Activated gamma-delta T cell treated with anti-CD3 and anti-CD28 coated beads, Interleukin-2, amount 50 U/mL, for 16 hours (primary cell): ENCODE measurements at places on chromosomes 2 and 18.

- no peak for DNase-seq
Observed at GRCh38 chr2:228624733-228625132, 443.2 kb upstream of the SPHKAP start.

GRCh38 chr2:196390243-196391148, 219.1 kb upstream of the STK17B start:
- no peak for DNase-seq

DNA sequence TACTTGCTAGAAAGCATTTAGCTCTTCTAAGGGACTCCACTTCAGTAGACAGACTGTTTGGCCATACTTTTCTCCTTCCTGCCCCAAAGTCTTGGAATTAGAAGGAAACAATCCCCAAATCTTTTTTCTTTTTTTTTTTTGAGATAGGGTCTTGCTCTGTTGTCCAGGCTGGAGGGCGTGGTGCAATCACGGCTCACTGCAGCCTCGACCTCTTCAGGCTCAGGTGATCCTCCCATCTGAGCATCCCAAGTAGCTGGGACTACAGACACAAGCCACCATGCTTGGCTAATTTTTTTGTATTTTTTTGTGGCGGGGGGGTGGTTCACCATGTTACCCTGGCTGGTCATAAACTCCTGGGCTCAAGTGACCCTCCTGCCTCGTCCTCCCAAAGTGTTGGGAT, 6.2 kb upstream of the UGGT1 start:
- no peak for DNase-seq

- no peak for DNase-seq
Observed at GRCh38 chr2:127259355-127259754, 34.6 kb downstream of the ERCC3 start.

DNA sequence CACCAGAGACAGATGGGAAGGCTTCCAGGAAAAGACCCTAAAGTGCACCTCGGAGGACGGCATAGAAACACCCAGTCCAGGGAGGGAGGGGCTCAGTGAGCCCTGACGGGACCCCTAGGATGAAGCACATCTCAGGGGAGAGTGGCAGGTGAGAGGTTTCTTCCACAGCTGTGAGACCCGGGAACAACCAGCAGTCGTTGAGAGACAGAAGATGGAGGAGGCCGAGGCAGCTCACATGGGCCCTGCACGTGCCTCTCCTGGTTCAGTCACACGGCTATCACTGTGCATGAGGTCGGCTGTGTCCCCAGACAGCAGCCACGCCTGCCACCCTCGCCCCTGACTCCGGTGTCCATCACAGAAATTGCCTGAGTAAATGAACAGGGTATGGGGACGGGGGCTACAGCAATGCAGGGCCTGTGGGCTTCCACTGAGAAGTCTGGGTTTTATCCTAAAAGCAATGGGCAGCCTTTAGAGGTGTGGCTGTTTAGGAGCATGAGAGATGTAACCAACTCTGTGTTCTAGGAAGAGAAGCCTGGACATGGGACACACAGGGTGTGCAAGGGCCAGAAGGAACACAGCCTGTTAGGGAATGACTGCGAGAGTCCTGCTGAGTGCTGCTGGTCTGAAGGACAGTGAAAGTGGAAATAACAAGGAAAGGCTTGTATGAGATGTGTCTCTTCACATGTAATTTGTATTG, 102.0 kb downstream of the TMEM18 start:
- no peak for DNase-seq

GRCh38 chr2:66429693-66430504, 5.0 kb upstream of the MEIS1 start:
- DNase-seq, result no peak

GRCh38 chr2:240916571-240917008, 10.5 kb downstream of the CROCC2 start:
- DNase-seq, result no peak

DNA sequence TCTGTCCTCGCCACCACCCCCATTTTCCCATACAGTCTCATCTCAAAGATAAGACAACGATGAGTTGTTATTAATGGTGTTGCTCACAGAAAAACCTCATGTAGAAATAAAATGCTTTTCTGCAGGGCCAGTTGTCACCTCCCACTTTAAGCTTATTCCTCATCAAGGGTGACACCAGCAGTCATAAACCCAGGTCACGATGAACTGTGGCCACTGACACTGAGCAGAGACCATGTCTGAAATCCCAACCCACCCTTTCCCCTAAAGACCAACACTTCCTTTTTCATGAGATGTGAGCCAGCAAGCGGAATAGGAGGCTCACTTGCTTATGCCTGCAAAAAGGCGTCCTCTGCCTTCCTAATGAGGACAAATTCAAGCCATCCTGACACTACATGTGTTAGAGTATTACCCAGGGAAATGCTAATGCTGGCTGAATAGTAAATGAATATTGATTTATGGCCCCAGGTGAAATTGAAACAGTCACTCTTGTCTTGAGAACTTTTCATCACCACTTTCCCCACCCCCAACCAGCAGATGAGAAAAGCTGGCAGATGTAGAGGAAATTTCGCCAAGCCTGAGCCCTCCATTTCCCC, 228.4 kb downstream of the MGAT5 start:
- no peak for DNase-seq

DNA sequence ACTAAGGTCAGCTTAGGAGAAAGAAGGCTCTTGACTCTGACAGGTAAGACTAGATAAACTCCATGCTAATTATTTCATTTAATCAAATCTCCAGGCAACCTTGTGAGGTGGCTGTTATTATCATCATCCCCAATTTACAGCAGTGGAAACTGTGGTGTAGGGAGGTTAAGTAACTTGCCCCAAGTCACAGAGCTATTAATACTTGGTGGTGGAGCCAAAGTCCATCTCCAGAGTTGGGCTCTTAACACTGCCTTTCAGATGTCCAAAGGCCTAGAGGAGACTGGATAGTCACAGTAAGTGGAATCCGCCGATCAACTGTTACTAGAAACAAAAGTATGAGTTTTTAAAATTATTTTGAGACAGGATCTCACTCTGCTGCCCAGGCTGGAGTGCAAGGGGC, 46.6 kb upstream of the SP3 start:
- DNase-seq, result no peak

DNA sequence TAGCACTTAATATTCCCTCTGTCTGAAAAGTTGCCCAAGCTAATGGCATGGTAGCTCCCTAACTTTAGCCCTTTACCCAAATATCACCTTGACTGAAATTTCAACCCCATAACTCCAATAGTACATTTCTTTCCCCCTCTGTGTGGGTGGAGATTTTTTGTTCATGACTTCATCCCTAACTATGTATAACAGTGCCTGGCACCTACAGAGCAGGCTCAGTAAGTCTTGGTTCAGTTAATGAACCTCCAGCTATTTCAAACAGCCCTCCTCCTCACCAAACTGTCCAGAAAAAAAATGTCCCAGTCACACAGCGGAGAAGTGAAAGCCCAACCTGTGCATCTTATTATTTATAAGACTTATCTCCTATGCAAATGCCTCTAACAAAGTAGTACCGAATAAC, 18.6 kb downstream of the BUB1 start:
- DNase-seq, result no peak

GRCh38 chr2:45212953-45213635, 203.8 kb upstream of the SIX2 start:
- DNase-seq, result no peak

DNA sequence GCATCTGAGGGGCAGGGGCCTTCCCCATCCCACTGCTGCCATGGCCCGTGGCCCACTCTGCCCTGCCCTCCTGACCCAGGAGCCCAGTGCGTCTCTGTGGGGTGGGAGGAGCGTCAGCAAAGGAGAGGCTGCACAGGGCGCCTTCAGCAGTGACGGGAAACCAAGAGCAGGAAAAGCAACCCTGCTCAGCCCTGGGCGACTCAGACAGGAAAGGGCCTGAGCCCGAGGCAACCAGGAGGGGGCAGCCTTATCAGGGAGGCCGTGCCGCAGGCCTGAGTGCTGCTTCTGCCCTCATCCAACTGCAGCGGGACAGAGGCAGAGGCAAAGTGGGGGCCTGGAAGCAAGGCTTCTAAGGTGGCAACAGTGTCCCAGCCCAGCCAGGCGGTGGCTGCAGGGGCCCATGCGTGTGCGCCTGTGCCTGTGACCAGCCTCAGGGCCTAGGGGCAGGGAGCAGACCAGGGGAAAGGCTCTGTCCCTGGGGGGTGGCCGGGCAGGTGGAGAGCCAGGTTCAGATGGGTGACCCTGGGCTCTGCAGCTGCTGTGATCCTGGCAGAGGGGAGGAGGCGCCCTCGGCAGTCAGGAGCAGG, 23.3 kb upstream of the ALPI start:
- DNase-seq, result no peak

- no peak for DNase-seq
Observed at GRCh38 chr2:173881461-173881860, 83.7 kb downstream of the SP3 start.

DNA sequence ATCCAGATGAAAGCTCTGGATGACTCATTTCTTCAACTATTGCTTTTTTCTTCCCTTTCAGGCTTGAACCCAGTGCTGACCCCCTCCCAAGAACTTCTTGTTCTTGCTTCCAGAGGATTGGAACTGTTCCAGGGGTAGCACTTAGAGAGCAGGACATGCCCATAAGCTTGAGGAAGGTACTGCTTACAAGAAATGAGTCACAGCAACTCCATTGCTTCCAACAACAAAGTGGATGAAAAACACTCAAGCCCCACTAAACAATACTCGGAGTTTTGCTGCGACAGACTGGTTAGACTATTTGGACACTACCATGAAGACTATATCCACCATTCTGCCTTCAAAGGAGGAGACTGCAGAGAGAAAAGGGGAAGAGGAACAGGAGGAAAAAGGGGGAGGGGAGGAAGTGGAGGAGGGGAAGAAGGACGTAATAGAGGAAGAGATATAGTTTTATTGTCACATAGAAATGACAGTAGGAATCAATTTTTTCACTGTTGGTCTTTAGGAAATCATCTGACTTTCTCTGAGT, 1.6 kb upstream of the EPC2 start:
- DNase-seq, result no peak

DNA sequence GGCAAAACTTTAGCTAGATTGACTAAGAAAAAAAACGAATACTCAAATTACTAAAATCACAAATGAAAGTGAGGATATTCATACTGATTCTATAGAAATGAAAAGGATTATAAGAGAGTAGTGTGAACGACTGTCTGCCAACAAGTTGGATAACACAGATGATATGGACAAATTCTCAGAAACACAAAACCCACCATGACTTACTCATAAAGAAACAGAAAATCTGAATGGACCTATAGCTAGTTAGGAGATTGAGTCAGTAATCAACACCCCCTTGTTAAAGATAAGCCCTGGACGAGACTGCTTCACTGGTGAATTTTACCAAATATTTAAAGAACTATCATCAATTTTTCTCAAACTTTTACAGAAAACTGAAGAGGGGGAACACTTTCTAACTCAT, 108.8 kb upstream of the TMEM200C start:
- no peak for DNase-seq

- DNase-seq, result no peak
Observed at GRCh38 chr2:28749526-28749925, 2.1 kb upstream of the PPP1CB start.

DNA sequence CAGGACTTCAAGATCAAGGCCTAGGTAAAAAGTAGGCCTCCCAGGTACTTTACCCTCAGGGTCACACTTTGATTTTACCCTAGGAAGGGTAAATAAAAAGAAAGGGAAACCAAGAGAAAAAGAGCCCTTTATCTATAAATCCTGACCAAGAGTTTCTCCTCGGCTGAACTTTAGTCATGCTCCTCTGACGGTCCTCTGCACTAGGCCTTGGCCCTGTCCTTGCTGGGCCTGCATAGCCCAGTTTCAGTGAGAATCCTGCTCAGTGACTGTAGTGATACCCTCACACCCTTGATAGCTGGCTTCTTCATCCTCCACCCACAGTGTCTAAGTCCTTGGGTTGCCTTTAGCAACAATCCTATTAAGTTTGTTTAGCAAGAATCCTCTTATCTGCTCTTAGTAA, 20.5 kb upstream of the ITSN2 start:
- DNase-seq, result no peak

DNA sequence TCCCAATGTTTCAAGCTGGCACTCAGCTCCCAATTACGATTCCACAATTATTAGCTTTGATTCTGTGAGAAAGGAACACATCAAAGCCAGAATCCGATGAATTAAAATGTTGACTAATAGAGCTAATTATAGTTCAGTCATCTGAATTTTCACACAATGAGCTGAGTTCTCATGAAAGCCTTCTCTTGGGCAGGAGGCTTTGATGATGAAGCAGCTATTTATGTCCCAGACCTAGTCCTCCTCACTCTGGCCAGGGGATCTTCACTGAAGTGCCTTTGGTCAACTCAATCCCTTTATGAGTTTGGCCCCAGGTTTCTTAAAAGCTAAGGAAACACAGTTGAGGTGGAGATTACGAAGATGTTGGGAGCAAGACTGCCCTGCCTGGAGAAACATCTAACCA, 74.7 kb upstream of the PPM1B start:
- no peak for DNase-seq

DNA sequence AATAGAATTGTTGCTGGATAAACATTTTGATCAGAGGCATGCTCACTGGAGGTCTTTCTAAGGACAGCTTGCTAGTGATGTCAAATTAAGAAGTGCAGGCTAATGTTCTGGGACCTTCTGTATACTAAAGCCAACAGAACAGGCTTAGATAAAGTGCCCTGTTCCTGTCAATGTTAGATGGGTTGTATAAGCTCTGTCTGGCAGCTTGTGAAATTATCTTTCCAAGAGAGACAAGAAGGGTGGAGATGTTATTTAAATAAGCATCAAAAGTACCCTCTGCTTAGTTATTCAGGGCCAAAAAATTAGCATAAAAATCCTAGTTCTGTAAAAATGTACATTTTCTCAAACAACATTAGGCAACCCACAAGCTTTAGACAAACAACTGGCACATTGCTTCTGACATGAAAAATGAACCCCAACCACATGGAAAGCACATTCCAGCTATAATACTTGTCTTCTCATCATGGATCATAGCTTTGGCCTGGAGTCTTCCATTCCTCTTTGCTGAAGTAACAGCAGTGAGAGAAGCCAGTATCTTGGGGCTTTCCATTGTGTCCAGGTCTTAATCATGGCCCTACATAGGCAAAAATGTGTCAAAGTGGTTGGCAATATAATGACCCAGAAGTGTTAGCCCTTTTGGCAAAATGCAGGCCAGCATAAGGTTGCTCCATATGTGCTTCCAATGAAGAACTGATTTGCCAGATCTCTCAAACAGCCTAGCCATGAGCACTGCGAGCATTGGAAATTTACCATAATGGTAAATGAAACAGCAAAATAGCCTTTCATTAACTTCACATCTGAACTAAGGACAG, 478.1 kb upstream of the ZNF804A start:
- DNase-seq, result no peak

DNA sequence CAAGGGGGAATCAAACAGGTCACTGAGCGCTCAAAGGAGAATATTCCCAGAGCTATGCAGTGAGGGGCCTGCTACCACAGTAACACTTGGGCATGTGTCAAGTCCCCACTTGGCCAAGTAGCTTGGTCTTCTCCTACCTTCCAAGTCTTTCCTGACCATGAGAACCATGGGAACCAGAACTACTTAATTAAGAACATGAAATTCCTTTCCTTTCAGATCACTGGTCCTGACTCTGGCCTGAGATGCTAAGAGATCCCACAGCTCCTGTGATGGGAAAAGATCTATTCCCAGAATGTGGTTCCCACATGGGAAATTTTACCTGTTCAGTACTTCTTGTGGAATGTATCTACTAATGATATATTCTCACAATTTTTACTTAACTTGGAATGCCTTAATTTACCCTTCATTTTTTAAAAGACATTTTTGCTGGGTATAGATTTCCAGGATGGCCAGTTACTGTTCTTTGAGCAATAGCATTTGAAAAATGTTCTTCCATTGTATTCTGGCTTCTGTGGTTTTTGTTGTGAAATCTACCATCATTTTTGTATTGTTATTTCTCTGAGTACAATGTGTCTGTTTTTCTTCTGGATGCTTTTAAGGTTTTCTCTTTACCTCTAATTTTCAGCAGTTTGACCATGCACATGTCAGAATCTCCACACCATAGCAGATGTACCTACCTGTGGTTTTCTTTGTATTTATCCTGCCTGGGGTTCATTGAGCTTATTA, 37.9 kb downstream of the KCNIP3 start:
- no peak for DNase-seq
